KBM-7 (cell line): ENCODE measurements at places on chromosomes 5 and 9.

GRCh38 chr9:26125693-26126092 lies 447.4 kb upstream of the TUSC1 start:
- DNase-seq, result no peak

- DNase-seq, result no peak
These were observed 10.9 kb downstream of the QRFP start for GRCh38 chr9:130885484-130886375.

DNA sequence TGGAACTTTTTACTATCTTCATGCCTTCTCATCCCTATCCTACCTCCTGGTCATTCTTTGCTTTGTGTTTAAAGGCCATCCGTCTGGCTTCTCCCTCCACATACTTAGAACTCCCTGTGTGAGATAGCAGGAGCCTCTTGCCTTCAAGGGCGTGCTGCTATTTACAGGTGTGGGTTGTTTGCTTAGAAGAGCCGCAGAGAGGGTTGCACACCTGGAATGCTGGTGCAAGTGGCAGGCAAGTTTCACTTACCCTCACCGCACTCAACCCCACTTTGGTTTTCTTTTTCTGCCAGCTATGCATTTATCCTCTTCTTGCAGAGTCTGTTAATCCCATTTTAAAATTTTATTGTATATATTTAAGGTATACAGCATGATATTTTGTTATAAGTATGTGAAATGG lies 12.6 kb downstream of the SKP2 start:
- DNase-seq, result no peak

DNA sequence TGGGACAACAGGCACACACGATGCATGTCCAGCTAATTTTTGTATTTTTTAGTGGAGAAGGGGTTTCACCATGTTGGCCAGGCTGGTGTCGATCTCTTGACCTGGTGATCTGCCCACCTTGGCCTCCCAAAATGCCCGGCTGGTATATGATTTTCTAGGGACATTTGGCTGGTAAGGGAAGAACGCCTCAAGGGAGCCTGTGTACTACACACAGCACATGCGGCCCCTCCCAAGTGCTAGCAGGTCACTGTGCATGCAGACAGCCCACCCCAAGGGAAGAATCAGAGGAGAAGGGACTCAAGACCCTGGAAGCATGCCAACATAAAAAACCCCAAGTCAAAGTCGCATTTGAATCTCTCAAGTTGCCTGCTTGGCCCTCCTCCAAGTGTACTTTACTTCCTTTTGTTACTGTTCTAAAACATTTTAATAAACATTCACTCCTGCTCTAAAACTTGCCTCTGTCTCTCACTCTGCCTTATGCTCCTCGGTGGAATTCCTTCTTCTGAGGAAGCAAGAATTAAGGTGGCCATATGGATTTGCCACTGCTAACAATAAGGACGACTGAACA lies 24.3 kb upstream of the OTULINL start:
- DNase-seq, result peak; percentile 21

- DNase-seq, result no peak
These were observed 271.2 kb downstream of the EDIL3 start for GRCh38 chr5:84113246-84114105.

DNA sequence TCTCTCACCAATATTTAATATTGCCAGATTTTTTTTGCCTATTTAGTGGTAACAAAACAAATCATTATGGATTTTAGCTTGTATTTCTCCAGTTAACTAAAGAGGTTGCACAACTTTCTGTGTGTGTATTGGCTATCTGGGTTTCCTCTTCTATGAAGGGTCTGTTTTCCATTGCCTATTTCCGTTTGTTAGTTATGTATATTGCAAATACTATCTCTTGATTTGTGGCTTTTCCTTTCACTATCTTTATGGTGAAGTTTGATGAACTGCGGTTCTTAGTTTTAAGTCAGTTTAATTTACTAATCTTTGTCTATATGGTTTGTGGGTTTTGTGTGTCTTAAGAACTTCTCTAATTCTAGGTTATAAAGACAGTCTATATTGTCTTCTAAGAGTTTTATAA lies 136.3 kb downstream of the CEP120 start:
- no peak for DNase-seq

- DNase-seq, result no peak
These were observed 183.5 kb downstream of the ROR2 start for GRCh38 chr9:91766315-91767069.

DNA sequence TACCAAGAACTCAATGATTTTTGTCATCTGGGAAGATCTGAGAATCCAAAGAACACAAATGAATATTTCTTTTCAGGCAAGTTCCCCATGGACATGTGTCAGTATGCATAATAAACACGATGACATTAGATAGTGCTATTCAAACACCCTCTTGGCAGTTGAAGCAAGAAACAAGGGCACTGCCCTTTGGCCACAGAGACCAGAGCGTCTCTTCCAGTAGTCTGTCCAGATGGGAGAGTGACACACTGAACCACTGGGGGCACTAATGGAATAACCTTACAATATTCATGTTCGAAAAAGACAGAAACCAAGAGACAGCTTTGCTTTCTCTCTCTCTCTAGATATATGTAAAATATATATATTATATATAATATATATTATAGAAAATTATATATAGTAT lies 301.9 kb downstream of the CTNND2 start:
- DNase-seq, result peak; percentile 2

DNA sequence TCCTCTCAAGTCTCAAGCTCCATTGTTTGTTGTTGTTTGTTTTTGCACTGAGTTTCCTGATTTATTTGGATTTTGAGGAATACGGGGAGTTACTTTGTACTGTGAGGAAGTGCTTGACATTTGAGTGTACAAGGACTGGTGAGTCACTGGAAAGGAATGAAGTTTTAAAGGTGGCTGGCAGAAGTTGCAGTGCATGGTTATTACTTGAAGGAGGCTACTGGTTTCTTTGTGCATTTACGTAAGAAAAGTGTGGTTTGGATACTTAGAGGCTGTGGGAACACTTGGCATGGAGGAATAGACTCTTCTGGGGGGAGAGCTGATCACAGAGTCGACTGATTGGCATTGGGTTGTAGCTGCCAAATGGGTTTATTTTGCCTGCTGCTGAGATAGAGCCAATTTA lies 919.0 kb downstream of the TAF11L14 start:
- DNase-seq, result no peak

- no peak for DNase-seq
These were observed 263.6 kb upstream of the C9orf72 start for GRCh38 chr9:27836661-27837401.

DNA sequence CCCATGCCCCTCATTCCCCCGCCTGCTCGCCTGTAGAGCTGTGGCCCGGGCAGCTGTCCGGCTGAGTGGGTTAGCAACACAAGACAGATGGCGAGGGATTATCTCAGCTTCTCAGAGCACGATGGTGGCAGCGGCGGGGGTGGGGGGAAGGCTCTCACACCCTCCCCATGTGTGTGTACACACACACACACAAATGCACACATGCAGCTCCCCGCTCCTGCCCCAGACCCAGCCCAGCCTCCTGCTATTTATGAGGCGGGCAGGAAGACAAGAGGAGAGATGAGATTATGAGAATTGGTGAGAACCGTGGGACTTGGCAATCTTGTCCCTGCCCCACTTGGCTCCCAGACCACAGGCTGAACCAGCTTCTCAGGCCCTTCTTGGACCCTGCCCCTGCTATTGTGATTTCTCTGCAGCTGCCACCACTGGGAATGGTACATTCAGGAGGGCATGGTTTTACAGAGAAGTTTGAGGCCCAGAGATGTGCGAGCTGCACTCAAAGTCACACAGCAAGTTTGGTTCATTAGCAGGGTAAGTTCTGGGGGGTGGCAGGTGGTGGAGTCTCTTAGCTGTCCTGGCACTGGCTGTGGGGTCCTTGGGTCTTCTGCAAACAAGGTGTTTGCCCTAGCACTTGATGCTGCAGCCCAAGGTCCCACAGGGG lies 51.0 kb upstream of the PSD2 start:
- DNase-seq, result no peak

DNA sequence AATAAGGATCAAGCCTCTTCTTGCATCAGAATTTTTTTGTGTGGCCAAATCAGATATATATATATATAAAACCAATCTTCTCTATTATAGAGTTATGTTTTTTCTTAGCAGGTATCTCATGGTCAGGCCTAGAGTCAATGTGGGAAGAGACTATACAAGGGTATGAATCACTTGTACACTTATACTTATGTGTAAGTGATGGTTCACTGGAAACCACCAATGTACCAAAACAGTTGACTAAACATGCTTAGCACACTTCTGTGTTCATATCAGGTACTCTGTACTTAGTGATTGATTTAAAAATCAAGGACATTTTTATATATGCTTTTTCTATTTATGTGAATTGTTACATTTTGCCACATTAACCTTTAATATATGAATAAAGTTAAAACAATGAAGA lies 92.6 kb downstream of the CWC27 start:
- DNase-seq, result no peak

GRCh38 chr5:172050080-172050479 lies 43.6 kb upstream of the FBXW11 start:
- no peak for DNase-seq

DNA sequence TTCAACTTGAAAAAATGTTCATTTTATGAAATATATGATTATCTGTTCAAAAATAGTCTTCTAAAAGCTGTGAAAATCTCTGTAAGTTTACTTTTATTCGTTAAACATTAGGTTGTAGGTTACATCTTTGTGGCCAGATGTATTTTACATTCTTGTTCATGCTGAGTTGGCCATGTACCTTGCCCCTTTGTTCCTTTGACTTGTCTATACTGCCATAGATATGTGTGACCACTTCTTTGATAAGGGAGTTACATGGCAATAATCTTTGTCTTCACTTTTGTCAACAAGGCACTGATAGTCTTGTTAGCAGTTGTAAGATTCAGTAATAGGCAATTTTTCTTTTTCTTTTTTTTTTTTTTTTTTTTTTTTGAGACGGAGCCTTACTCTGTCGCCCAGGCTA lies 15.9 kb downstream of the SEC24A start:
- DNase-seq, result no peak

DNA sequence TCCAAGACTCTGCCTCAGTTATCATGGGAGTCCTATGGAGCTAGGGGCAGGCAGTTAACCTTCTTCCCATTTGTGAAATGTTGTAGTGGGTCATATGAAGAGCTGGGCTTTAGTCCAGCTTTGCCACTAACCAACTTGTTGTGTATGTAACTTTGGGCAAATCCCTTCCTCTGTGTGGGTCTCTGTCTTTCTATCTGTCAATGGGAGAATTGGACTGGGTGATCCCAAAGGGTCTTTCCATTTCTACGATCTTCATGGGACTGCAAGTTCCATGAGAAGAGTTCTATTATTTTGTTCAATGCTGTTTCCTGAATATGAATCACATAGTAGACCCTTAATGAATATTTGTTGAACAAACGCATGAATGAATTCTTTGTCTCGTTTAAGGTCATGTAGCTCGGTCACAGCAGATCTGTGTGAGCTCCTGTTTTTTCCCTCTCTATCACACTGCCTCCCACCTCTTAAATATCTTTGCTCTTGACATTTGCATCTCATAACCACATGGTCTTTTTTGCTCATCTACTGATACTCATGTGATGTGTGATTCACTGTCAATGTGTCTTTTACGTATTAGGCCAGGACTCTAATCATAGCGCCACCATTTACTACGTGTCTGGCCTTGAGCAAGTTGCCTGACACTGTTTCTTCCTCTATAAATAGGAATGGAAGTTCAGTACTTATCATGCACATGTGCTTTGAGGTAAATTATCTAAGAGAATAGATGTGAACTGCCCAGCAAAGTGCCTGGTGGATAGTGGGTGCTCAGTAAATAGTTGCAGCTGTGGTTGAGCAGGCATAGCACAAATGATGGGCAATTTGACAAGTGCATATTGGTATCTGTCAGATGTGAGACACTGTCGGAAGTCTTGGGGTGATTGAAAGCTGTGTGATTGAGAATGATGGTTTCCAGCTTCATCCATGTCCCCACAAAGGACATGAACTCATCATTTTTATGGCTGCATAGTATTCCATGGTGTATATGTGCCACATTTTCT lies 37.4 kb downstream of the PTTG1 start:
- DNase-seq, result no peak

- DNase-seq, result no peak
These were observed 45.5 kb upstream of the KIF2A start for GRCh38 chr5:62260513-62260912.

DNA sequence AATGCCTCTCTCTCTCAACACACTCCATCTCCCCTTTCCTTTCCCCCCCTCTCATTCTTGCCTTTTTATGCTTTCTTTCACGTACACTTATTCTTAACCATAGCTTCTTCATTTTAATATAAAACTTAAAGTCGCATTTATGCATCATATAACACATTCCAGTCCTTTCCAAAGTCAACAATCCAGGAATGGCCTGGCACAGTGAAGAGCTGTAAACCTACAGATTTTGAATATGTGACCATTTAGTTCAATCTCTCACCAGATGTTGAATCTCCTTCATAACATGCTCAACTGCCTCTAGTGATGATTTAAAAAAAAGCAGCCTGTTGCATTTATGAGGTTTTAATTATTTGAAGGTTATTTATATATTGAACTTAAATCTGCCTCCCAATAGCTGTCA lies 186.2 kb upstream of the GRAMD2B start:
- DNase-seq, result no peak

GRCh38 chr5:78573318-78573717 lies 75.3 kb downstream of the LHFPL2 start:
- peak; percentile 32 for DNase-seq

DNA sequence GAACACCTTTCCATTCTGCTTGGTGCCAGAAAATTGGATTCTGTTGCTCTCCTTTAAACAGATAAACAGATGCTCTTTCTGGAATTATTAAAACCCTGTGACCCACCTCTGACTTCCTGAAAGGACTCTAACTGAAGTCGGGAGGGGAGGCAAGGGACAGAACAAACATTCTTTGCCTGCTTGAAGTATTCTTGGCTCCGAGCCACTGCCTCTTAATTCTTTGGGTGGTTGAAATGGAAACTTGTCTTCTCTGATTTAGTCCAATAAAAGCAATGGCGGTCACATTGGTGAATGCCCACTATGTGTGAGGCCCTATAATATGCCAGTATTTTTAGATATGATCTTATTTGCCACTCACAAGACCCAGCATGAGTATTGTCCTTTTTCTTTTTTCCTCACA lies 236.8 kb downstream of the SLIT3 start:
- DNase-seq, result no peak

GRCh38 chr9:95373782-95374487 lies 56.4 kb upstream of the FANCC start:
- no peak for DNase-seq

DNA sequence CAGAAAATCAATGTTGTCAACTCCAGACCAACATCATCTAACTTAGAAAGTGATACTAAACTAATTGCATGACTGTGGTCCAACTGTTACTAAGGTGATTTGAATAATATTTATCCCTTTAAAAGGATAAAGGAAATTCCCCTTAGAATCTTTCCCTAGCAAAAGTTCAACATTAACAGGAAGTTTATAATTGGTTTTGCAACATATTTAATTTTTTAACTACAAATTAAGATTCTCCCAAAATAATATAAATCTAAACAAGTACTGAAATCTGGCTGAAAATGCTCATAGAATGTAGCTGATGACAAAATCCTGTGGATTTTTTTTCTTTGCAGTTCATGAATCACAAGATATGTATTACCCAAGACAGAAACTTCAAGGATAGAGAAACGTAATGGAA lies 151.4 kb downstream of the LPAR1 start:
- no peak for DNase-seq

GRCh38 chr5:169591636-169592035 lies 8.1 kb downstream of the SPDL1 start:
- DNase-seq, result no peak

- peak; percentile 83 for DNase-seq
These were observed 2.9 kb downstream of the JAK2 start for GRCh38 chr9:4987961-4988421.

- DNase-seq, result no peak
These were observed 27.8 kb downstream of the LARP1 start for GRCh38 chr5:154782812-154783592.

GRCh38 chr9:126421567-126422428 lies 95.2 kb downstream of the MVB12B start:
- DNase-seq, result no peak

- DNase-seq, result no peak
These were observed 159.1 kb downstream of the FAM114A2 start for GRCh38 chr5:153879596-153879995.
